Stimulated activated CD4-positive, alpha-beta T cell treated with anti-CD3 and anti-CD28 coated beads, Interleukin-4, amount 100 ng/mL, for 4 hours (primary cell): ENCODE measurements at places on chromosomes 13 and 19.

DNA sequence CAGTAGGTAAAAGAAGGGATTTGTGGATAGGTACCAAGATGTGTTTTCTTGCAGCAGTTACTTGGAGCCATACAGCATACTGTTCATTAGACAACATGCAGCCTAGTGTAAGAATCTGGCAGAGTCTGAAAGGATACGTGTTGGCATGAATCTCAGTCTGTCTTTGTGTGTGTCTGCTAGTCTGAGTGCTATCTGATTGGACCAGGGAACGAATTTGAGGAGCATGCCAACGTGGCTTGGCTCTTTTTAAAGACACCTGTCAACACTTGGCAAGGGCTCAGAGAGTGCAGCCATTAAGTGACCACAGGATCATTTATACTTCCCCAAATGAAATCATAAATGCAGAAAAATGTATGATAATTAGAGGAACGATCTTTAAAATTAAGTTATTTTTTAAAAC is 27.6 kb upstream of the ATXN8OS start:
- no peak for DNase-seq

DNA sequence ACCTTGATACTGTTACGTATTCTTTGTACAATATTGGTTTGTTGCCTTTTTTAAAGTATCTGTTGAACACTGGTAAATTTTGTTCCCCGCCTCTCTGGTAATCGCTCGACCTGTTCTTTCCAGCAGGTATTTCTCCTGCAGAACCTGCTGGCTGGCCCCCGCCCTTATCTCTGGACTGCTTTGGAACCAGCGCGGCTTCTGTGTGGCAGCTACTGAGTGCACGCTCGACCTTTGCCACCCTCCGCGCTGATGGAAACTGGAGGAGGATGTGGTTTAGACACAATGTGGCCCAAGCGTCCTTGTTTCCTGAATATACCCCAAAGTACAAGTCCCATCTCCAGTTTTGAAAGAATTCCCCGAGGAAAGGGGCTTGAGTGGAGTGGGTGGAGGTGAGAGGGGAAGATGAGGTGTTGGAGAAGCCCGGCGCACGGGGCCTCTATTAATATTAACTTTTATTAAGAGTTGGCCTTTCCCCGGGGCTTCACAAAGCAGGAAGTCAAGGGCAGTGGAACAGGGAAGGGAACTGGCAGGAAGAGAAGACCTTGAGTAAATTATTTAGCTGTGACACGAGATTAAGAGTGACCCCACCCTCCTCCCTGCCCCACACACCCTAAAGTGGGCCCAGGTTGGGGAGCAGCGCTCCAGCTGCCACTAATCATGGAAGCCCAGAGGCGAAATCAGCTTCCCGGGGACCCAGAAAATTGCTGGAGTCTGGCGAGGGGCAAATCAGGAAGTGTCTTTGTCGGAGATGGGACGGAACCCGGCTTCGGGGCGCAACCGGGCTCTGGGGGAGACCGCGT is 16.0 kb downstream of the CDX2 start:
- no peak for DNase-seq

GRCh38 chr19:1478934-1479707 is at the start of gene C19orf25:
Gene C19orf25, minus strand, starts transcription at chr19:1479215. Its CDS starts 312 bp downstream, at chr19:1478903.
- peak; percentile 90 for DNase-seq

- no peak for DNase-seq
Measured at GRCh38 chr19:6730941-6731670, 6.3 kb downstream of the GPR108 start.

GRCh38 chr19:54319049-54319448 is 6.1 kb upstream of the LILRA5 start:
- DNase-seq = no peak

- no peak for DNase-seq
Measured at GRCh38 chr13:33033986-33034385, 17.8 kb downstream of the KL start.

DNA sequence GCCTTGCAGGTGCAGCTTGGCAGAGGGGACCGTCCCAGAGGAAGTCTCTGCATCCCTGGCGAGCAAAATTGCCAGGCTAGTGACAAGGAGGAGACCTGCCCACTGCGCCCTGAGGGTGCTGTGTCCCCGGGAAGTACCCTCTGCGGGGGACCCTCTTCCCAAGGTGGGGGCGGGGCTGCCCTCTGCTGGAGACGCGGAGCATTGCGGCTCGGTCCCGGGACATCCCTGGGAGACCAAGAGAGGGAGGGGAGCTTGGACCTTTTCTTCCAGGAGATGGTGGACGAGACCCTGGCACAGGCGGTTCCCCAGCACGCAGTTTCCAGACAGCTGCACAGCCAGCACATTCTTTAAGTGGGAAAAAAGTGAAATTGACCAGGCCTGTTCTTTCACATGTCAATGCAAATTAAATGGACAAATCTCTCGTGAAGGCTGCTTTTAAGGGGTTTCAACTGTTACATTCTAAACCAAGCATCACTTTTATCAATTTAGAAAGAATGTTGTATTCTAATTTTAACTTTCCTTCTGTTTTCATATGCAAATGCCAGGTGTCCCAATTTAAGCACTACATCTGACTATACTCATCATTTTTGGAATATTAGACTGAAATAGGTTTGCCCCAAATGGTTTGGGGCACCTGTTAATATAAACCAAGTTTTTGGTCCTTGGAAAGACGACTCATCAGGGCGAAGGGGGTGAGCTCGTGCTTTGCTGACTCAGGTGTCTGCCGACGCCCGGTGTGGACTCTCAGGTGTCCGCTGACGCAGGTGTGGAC is 60.7 kb downstream of the MCF2L start:
- peak; percentile 23 for DNase-seq

- peak; percentile 26 for DNase-seq
Measured at GRCh38 chr19:47778954-47779351, 450 bp downstream of the SELENOW start.

GRCh38 chr19:40278361-40279035 is 6.6 kb downstream of the AKT2 start:
- DNase-seq = no peak

DNA sequence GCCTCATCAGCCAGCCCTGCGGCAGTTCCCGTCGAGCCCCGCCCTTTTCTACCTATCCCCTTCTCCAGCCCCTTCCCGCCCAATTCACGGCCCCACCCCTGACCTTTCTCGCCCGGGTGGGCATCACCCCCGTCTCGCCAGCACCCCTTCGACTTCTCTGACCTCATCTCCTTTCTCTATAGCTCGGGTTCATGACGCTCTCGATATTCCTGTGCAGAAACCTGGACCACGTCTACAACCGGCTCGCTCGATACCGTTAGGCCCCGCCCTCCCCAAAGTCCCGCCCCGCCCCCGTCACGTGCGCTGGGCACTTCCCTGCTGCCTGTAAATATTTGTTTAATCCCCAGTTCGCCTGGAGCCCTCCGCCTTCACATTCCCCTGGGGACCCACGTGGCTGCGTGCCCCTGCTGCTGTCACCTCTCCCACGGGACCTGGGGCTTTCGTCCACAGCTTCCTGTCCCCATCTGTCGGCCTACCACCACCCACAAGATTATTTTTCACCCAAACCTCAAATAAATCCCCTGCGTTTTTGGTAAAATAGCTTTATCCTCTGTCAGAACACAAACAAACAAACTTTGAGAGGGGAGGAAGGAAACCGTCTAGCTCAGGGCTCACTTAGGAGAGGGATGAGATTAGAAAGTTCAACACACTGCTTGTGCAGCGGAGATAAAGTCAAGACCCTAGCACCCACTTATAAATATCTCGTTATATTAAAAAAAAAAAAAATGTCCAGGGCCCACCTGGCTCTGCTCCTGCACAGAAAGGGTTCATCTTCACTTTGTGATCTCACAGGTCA is 5.1 kb downstream of the CD37 start:
- DNase-seq = no peak

DNA sequence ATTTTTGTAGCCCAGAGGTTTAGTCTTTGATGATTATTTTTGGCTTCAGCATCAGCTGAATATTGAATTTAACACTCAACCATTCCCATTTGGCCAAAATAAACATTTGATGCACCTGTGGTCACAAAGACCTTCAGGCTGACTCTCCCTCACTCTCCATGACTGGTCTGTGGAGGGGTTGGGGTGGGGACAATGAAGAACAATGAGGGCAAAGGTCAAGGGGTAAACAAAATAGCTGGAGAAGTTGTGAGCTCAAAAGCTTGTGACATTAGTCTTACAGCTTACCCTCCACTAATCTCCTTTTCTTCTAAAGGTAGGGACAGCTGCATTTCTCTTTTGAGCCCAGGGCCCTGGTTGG is 86.9 kb downstream of the SLC15A1 start:
- DNase-seq = no peak

GRCh38 chr13:101190337-101190736 is 226.0 kb downstream of the NALCN start:
- no peak for DNase-seq

DNA sequence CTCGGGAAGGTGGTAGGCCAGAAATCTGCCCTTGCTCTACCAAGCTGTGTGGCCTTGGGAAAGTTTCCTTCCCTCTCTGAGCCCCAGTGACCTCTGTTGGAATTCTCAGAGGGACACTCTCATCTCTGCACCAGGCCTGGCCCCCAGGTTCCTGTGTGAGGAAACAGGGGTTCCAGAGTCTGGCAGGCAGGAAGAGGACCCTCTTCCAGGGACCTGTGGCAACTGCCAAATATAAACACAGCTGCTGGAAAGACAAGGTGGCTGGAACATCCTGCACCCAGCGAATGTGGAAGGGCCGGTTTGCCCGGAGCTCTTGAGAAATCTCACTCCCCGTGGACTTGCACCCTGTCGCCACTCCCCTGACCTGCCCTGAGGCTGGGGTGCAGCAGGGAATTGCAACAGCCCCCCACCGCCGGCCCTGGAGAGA is 52.8 kb downstream of the GADD45B start:
- no peak for DNase-seq

DNA sequence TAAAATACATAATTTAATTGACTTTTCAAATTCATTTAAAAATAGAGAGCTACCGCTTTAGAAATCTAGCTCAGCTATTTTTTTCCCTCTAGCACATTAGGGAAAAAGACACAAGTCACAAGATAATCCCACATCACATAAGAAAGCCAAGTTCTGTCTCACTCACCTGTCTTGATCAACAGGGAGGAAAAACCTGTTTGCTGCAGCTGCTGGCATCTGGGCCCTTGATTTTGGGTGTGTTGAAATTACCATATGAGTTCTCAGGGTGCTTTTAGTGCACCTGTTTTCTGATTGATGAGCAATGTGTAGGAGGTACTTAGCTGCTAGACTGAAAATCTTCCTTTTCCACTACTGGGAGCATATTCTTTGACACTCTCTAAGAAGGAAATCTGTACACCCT is 53.8 kb downstream of the ZDHHC20 start:
- no peak for DNase-seq

GRCh38 chr13:46339035-46339666 is 47.9 kb downstream of the RUBCNL start:
- DNase-seq = no peak

GRCh38 chr19:48330012-48330681 is 4.8 kb downstream of the EMP3 start:
- DNase-seq = peak; percentile 81

DNA sequence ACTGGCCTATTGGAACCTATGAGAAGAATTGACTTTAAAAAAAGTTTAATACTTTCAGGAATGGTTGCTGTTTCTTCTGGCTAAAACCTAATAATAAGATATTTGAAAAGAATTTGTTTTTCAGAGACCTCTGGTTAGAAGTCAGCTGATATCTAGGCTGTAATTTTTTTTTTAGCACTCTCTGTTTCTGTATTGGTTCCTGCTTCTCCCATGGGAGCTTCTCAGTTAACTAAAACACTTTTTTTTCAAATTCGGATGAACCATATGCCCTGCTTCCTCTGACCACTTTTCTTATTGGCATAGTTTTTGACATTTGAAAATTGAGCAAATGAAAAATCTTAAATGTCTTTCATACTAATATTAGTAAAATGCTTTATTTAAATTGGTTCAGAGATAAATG is 163.5 kb upstream of the SLC10A2 start:
- DNase-seq = no peak

DNA sequence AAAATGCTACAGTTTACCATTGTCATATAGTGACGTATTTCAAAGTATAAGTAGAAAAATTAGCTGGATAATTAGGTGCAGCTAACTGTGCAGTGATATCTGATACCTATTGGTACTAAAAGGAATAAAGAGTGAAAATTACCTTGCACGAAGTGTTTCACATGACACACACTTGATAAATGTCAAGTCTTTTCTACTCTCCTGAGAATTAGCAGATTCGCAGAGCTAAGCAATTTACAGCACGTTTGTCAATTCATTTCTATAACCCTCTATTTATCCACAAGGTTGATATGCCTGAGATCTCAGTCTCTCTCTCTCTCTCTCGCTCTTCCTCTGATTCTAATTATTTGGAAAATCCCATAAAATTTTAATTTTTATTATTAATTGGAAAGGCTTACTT is 1109.0 kb downstream of the EFNB2 start:
- no peak for DNase-seq

- DNase-seq = no peak
Measured at GRCh38 chr19:30028992-30029343, 86.9 kb downstream of the URI1 start.

- DNase-seq = no peak
Measured at GRCh38 chr19:56778351-56778750, 62.2 kb downstream of the PEG3 start.

GRCh38 chr19:32289566-32290210 is 55.7 kb upstream of the ZNF507 start:
- DNase-seq = no peak

DNA sequence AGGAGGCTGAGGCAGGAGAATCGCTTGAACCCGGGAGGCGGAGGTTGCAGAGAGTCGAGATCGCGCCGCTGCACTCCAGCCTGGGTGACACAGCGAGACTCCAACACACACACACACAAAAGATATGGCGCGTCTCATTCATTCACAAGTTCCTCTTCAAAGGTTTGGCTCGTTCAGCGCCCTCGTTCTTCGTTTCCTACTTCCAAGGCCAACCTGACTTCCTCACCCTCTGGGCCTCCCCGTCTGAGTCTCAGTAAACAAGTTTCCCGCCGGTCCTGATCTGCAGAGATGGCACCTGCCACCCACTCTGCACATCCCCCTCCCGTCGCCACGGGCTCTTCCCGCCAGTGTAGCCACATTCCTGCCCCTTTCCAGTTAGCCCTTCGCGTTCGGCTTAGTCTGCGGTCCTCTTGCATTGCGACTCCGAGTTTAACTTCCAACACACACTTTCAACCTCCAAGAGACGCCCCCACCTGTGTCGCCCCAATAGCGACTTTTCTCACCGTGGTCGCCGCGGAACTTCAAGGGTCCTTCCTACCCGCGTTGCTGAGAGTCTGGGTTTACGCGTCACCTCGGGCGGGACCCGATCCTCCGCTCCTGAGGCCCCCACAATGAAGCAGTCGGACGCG is 1.3 kb upstream of the BSG start:
- DNase-seq = peak; percentile 35

GRCh38 chr19:55679343-55680257 is 4.6 kb downstream of the EPN1 start:
- DNase-seq = no peak
